ENCODE measurements at places on chromosomes 4 and X. TPM values are rescaled to one million over a fixed set of nuclear protein-coding genes. Genes with fewer than 3 reads are reported as not detected.
A peak's percentile ranks its signal among the peaks of the same experiment; 100 is the strongest.

- peak; percentile 63 for DNase-seq
These were observed 28.1 kb downstream of the SMIM43 start for GRCh38 chr4:121736735-121737351.

DNA sequence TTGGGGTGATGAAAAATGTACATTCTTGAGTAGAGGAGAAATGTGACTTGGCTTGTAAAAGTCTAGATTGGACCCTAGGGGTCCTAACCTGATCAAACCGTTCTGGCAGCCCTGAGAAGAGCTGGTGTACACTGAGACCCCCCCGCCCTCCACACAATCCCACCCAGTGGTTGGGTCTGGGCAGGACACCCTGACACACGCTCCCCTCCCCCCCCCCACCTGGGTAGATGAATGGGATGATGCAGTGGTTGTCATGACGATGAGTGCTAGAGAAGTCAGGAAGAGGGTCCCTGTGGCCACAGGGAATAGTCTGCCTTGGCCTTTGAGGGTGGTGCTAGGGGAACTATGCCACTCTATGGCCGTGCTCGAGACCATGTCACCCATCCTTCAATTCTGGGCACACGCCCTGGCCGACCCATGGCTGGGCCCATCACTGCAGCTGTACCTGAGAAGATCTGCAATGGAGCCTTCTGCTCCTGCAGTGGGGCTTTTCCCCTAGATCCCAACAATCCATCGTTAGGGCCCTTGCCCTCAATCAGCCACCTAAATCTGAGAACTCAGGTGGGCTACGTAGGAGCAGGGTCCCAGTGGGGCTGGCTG lies 4.4 kb downstream of the CDK16 start:
- no peak for DNase-seq

- peak; percentile 8 for DNase-seq
These were observed 219.6 kb downstream of the DKK2 start for GRCh38 chr4:106816496-106816895.

DNA sequence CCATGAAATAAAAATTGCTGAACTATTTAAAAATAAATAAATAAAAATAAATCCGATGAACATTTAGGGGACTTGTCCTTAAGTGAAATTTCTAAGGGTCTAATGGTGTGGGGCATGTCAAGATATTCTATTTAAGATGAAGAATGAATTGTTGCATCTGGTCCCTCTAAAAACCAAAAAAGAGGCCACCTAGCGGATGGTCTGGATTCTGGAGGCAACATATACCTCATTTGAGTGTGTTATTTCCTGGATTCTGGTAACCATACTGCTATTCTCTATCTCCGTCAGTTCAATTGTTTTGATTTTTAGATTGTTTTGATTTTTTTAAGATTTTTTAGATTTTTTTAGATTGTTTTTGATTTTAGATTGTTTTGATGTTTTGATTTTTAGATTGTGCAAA lies 28.3 kb downstream of the AGTR2 start:
- DNase-seq = no peak

DNA sequence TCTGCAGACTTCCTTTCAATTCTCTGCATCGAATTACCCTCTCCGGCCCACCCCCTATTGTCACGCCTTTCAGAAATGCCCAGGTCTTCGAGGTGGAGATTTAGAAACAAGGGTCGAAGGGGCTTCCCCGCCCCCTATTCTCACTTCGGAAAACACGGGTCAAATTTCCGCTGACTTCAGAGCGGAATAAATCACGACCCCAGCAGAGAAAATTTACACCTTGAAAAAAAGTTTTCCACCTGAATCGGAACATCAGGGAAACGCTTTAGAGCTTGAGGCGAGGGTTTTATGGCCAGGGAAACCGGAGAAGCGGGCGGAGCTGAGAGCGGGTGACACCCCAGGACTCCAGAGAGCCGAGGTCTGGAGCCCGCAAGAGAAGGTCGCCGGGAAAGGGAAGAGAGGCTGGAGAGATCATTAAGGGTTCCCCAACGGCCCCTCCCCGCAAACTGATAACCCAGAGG lies 1.6 kb downstream of the SHISA3 start:
- no peak for DNase-seq

GRCh38 chrX:28966331-28966730 lies 379.1 kb downstream of the IL1RAPL1 start:
- no peak for DNase-seq

DNA sequence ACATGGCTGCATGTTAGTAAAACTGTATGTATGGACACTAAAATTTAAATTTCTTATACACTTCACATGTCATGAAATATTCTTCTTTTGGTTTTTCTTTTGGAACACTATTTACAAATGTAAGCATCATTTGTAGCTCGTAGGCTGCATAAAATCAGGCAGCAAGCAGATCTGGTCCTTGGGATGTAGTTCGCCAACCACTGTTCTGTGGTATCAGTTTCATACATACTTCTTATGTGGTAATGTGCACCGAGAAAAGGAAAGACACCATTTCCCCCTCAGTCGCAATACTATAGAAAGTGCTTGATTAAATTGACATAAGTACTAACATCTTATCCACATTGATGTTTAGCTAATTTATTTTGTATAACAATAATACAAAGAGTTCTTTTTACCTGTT lies 274.4 kb upstream of the VCX start:
- no peak for DNase-seq

The CCKAR gene
- not detected for total RNA-seq

The ETDB gene
- total RNA-seq = not detected

The NPY2R gene
- total RNA-seq = not detected

Data from bronchial epithelial cell (primary cell).